ENCODE measurements at places on chromosomes 1 and 21.

DNA sequence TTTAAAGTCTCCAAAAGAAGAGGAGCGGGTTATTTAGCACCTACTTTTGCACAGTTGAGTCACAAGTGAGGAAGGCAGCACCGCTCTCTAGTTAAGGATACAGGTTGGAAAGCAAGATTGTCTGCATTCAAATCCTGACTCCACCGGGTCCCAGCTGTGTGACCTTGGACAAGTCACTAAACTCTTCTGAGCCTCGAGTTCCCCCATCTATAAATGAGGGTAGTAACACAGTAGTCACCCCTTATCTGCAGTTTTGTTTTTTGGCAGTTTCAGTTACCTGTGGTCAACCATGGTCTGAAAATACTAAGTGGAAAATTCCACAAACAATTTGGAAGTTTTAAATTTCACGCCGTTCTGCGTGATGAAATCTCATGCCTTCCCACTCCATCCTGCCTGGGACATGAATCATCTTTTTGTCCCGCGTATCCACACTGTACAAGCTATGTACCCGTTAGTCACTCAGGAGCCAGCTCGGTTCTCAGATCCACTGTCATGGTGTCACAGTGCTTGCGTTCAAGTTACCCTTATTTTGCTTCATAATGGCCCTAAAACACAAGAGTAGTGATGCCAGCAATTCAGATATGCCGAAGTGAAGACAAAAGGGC lies 49.4 kb downstream of the CAPZB start:
- DNase-seq: no peak

- DNase-seq: no peak
Observed at GRCh38 chr1:9890224-9890731, 19.8 kb downstream of the CTNNBIP1 start.

- no peak for DNase-seq
Observed at GRCh38 chr1:116409751-116410191, 36.7 kb downstream of the ATP1A1 start.

- DNase-seq: no peak
Observed at GRCh38 chr1:160682983-160683865, 28.4 kb downstream of the CD48 start.

DNA sequence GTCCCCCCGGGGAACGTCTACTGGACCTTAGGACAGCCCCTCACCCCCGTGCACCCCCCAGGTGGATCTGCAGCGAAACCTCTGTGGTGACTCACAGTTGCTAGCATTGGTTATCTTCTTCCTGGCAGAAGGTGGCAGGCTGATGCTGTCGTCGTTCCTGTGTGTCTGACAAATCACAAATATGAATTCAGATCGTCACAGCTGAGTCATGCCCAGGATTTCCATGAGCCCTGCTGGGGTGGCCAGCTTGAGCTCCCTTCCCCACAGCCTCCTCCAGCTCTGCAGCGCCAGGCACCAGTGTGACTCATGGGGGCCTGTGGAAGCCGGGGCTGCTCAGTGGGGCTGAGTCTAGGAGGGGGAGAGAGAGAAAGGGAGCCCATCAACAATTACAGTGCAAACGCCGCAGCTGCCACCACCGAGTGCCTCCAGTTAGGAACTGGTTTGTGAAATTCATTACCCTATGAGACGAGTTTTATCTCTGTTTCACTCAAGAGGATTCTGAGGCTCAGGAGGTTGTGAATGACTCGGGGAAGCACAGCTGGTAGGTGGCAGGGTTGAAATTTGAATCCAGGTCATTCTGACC lies 197.9 kb downstream of the DYRK1A start:
- peak; percentile 100 for DNase-seq

DNA sequence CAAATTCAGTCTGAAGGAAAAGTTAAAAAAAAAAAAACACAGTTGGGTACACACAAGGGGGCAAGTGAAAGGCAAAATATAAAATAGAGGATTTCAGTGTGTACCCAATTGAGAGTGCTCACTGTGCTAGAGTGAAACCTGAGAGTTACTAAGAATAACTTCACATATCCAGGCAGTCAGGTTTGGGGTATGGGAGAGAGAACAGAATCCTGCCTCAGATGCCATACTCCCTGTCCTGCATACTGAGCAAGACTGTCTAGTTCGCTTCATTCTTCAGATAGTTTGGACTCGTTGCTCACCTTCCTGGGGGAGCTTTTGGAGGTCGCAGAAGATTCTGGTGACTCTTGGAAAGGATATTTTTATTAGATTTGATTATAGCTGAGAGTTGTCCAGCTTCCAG lies 20.4 kb downstream of the CEP85 start:
- DNase-seq: no peak

DNA sequence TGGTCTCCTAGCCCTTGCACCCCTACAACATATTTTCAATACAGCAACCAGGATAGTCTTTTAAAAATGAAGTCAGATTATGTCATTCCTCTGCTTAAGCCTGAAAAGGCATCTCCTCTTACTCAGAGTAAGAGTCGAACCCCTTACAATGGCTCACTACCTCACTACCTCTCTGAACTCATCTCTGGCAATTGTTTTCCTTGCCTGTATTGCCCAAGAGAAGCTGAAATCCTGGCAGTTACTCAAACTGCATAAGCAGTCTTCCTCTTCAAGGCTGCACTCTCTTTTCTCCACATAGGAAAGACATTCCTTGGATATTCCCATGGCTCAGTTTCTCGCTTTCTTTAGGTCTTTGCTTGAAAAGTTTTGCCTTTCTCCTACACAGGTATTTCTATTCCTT lies 22.7 kb downstream of the CLDN8 start:
- DNase-seq: no peak

- no peak for DNase-seq
Observed at GRCh38 chr1:6888268-6888667, 103.0 kb downstream of the CAMTA1 start.

DNA sequence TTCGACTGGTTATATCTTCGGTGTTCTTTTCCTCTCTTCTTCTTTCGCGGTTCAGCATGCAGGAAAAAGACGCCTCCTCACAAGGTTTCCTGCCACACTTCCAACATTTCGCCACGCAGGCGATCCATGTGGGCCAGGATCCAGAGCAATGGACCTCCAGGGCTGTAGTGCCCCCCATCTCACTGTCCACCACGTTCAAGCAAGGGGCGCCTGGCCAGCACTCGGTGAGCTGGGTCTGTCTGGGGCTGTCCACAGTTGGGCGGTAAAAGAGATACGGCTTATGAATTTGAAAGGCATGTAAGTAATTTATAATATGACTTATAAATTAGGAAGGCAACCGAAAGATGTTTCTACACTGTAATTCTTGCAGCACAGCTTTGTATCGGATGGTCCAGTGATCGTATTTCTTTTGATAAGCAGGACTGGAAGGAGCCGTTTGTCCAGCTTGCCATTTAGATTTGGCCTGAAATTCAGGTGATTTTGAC lies 334 bp downstream of the CTH start:
- no peak for DNase-seq

GRCh38 chr1:36023098-36023769 lies 60.7 kb upstream of the TEKT2 start:
- no peak for DNase-seq

DNA sequence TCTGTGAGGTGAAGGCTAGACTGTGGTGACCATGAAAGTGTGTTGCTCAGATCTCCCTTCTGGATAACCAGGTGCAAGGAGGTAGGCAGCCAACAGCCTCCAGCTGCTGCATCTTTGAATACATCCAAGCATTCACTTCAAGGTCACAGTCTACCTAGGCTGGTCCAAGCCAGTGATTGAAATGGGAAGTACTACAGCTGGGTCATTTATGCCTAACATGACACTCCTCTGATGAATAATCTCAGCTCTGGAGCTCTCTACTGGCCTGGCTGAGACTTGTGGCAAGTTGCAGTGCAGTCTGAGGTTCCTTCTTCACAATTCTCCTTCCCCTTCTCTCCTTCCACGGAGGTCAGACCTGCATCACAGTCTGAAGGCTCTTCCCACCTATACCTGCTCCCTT lies 35.0 kb upstream of the ARHGAP29 start:
- no peak for DNase-seq

- no peak for DNase-seq
Observed at GRCh38 chr1:83856381-83856780, 142.6 kb downstream of the TTLL7 start.

DNA sequence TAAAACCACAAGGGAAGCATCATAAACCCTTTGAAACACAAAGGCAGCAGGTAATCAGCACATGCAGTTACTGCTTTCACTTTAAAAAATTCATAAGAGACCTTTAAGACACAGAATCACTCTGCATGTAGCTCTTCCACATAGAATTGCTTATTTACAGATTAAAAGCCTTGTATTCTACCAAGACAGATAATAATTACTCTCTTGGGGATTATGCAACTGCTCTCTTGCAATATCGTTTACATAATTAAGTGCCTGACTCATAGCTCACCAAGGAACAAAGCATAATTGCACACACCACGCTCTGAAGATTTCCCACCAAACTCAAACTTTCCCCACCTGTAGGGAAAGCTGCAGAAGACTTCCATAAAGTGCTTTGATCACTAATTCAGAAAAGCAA lies 87.9 kb downstream of the VAV3 start:
- DNase-seq: no peak

DNA sequence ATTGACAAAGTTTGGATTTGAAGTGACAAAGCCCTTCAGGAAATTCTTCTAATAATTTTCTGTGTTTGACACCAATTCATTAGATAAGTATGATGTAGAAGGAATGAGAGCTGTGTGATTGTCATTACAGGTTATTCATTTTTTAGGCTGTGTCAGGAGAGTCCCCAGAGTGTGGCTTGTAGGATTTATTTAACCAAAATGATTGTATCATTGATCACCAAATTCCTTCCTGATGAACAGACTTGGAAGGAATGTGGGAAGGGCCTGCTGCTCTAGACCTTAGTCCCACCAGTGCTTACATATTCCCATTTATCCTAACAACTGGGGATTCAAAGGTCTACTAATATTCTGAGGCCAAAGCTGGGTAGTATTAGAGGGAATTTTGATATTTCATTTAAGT lies 383.3 kb upstream of the KAZN start:
- DNase-seq: no peak

DNA sequence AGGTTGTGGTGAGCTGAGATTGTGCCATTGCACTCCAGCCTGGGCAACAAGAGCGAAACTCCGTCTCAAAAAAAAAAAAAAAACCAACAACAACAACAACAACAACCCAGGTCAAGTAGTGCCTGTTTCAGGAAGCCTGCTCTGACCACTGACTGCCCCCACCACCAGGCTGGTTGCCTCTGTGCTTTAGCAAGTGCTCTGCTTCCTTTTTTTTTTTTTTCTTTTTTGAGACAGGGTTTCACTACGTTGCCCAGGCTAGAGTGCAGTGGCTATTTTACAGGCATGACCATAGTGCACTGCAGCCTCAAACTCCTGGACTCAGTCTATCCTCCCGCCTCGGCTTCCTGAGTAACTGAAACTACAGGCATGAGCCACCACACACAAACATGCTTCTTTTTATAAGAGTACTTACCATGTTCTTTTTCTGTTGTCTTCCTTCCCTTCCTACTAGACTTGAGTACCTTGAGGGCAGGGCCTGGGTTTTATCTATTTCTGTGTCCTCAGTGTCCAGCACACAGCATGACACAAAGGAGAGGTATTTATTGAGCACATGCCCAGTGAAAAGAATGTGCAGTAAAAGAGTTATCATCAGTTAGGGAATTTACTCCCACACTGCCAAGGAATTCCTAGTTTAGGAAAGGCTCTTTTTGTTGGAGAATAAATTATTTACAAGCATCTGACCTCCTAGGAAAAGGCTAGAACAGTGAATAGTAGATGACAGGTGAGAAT lies 9.9 kb upstream of the COA7 start:
- no peak for DNase-seq

GRCh38 chr1:164361927-164362326 lies 197.1 kb upstream of the PBX1 start:
- no peak for DNase-seq

DNA sequence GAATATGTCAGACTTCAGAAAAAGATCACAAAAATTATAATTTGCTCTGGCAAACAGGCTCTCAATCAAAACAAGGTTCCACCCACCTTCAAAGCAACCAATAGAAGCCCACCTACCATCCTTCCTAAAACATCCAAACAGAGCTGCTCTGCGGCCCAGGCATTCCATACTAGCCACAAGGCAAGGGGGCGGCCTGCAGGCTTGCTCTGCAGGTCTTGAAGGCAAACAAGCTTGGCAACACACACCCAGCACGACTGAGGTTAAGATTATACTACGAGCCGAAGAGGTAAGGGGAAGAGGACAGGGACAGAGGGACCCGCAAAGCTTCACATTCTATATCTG lies 207.3 kb downstream of the SLC45A1 start:
- DNase-seq: no peak

GRCh38 chr21:25581582-25581981 lies 25.7 kb downstream of the MRPL39 start:
- DNase-seq: no peak

GRCh38 chr1:212127221-212127620 lies 91.7 kb downstream of the DTL start:
- DNase-seq: no peak

- DNase-seq: no peak
Observed at GRCh38 chr1:20411196-20411980, 74.6 kb downstream of the CAMK2N1 start.

GRCh38 chr1:19744335-19744743 lies 55.4 kb downstream of the TMCO4 start:
- no peak for DNase-seq

- no peak for DNase-seq
Observed at GRCh38 chr1:59556802-59557548, 257.8 kb upstream of the HOOK1 start.

- peak; percentile 12 for DNase-seq
Observed at GRCh38 chr21:32022146-32022545, 149.3 kb downstream of the HUNK start.

DNA sequence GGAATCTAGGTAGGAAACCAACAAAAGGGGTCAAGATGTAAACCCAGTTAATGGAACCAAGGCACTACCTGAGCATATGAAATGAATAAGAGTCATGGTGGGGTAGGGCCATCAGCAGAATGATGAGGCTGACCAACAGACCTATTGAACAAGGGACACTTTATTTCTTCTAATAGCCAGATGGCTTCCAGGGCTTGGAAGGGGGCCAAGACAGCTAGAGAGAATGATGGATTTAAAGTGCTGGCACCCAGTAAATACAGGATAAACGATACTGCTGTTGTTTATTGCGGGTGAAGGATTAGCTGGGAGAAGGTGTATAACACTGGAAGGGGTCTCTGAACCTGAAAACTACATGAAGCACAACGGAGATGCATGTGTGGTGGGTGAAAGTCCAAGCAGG lies 15.6 kb downstream of the DDAH1 start:
- no peak for DNase-seq

- no peak for DNase-seq
Observed at GRCh38 chr1:167503626-167504466, 14.5 kb downstream of the CD247 start.

DNA sequence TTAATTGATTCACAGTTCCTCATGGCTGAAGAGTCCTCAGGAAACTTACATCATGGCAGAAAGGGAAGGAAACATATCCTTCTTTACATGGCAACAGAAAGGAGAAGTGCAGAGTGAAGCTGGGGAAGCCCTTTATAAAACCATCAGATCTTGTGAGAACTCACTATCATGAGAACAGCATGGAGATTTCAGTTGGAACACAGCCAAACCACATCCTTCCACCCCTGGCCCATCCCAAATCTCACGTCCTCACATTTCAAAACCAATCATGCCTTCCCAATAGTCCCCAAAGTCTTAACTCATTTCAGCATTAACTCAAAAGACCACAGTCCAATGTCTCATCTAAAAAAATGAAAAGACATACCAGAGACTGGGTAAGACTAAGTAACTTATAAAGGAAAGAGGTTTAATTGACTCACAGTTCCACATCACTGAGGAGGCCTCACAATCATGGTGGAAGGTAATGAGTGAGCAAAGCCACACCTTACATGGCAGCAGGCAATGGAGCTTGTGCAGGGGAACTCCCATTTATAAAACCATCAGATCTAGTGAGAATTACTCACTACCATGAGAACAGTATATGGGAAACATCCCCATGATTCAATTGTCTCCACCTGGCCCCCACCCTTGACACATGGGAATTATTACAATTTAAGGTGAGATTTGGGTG lies 105.2 kb downstream of the MRPL39 start:
- peak; percentile 14 for DNase-seq

Measured in common myeloid progenitor, CD34-positive (primary cell).